ENCODE measurements at places on chromosomes 7 and 10.
A peak's percentile ranks its signal among the peaks of the same experiment; 100 is the strongest.

DNA sequence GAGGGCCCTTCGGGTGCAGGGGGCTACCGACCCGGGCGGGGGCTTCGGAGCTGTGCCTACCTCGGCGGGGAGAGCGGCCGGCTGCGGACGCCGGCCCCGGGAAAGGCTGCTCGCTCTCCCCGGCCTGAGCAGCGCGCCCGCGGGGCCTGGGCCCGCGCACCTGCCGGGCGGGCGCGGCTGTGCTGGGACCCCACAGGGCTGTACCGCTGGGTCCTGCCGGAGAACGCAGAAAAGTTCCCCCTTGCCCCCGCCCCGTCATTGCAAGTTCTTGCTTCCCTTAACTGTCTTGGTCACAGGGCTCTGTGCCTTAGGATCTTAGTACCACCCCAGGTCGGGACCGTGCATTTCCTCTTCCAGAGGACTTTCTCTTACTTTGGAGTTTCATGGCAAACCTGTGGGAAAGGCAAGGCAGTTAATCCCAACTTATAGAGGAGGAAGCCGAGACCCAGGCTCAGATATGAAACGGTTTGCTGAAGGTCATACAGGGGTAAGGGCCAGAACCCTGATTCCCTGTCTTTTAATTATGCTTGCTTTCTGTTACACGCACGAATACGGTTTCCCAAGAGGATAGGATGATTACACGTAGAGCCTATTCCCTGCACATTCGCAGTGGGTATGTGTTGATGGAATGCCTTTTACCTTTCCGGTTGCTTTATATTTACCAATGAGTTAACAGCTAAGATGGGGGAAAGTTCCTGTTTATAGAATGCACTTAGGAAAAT lies 652 bp downstream of the PCGF5 start:
- peak; percentile 9 for DNase-seq

- DNase-seq, result no peak
Measured at GRCh38 chr7:149882248-149883047, 8.7 kb downstream of the ATP6V0E2 start.

GRCh38 chr10:119118231-119118630 lies 14.3 kb downstream of the DENND10 start:
- DNase-seq, result no peak

GRCh38 chr10:5665373-5666007 lies 905 bp downstream of the ASB13 start:
- peak; percentile 89 for DNase-seq

DNA sequence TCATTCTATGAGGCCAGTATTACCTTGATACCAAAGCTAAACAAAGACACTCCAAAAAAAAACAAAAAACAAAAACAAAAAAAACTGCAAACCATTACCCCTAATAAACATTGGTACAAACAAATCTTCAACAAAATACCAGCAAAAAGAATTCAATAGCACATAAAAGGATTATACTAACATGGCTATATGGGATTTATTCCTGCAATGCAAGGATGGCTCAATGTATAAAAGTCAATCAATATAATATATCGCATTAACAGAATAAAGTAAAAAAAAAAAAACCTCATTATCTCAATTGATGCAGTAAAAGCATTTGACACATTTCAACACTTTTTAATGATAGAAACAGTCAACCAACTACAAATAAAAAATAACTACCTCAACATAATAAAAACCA lies 233.3 kb upstream of the NFE2L3 start:
- no peak for DNase-seq

DNA sequence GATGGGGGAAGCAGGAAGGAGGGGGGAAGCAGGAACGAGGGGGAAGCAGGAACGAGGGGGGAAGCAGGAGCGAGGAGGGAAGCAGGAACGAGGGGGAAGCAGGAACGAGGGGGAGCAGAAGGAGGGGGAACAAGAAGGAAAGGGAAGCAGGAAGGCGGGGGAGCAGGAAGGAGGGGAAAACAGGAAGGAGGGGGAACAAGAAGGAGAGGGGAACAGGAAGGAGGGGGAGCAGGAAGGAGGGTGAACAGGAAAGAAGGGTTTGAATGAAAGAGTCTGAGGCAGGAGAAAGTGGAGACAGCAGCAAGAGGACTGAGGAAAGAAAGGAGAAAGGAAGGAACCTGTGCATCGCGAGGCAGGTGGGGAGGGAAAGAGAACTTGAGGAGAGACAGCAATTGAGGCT lies 256.6 kb downstream of the PTEN start:
- no peak for DNase-seq

DNA sequence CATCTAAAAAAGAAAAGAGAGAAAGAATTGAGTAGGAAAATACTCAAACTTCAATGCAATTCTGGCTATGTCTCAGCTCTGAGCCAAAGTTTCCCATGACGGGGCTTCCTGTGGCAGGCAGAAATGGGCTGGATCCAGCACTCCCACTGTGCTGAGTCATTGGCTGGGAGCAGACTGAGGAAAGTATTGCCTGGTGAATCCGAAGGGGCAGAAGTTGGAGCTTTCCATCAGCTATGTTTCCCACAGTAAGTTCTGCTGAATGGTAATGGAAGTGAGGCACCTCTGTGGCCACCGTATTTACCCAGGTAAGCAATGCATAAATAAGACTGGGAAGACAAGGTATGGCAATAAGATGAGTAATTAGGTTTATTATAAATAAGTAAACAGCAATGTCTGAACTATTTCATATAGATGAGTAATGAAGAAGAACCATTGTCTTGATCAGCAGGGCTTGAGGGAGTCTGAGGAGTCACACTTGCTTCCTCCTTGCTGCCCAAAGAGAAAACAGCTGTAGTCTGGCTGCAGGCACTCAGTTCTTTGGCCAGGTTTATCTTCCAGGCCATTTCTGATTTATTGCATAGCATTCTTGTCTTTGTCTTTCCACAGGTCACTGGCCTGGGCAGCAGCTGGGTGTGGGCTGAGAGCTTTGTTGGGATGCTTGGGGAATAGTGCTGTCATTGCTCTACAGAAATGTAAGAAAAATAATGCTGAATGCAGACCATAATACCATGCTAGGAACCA lies 255.3 kb downstream of the DNAJB9 start:
- DNase-seq, result peak; percentile 24
